ENCODE measurements at places on chromosomes 6 and 20.

DNA sequence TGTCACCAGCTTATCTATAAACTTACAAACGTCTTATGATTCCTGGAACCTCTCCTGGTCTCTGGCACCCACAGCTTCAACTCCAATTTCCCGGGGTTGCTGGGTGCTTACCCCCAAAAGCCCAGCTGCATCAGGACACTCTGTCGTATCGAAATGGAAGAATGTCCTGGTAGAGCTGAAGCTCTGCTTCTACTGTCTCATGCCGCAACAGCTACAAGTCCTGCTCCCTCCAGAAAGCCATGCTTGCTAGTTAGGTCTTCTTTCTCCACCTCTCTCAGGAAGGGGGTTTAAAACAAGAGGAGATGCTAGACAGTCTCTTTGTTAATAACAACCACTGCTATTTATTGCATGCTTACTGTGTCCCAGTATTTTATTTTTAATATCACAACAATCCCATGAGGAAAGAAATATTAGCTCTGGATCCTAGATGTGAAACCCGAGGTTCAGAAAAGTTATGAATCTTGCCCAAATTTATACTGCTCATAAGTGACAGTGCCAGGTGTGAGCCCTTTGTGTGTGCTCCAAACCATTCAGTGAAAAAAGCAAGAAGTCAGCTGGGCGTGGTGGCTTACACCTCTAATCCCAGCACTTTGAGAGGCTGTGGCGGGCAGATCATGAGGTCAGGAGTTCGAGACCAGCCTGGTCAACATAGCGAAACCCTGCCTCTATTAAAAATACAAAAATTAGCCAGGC lies 82.3 kb upstream of the GCM1 start:
- no peak for DNase-seq

DNA sequence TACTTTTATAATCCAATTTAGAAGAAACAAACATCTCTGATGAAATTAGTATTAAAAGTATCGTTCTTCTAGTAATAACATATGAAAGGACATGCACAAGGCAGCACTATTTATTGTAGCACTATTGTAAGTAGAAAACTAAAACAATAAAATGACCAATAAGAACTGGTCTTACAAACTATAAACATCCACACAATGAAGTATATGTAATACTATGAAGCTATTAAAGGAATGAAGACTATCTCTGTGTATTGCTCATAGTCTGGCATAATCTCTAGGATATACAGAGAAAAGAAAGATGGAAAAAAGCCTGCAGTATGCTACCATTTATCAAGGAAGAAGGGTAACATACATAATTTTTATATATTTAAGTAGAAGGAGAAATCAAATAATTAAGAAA lies 16.7 kb downstream of the LCA5 start:
- DNase-seq: no peak

- DNase-seq: peak; percentile 28
These were observed 12.1 kb downstream of the APMAP start for GRCh38 chr20:24980291-24981053.

GRCh38 chr6:89350281-89350966 lies 2.1 kb downstream of the UBE2J1 start:
- peak; percentile 97 for DNase-seq

- peak; percentile 93 for DNase-seq
These were observed 182.3 kb upstream of the CDYL start for GRCh38 chr6:4593951-4594350.

- no peak for DNase-seq
These were observed 20.2 kb downstream of the COL11A2 start for GRCh38 chr6:33171880-33172687.

GRCh38 chr6:131949909-131950766 lies 1.0 kb downstream of the CCN2 start:
- peak; percentile 15 for DNase-seq

- DNase-seq: no peak
These were observed 60.9 kb upstream of the TOP1 start for GRCh38 chr20:40967700-40968099.

- DNase-seq: no peak
These were observed 259.3 kb downstream of the ERMARD start for GRCh38 chr6:170010665-170011203.

DNA sequence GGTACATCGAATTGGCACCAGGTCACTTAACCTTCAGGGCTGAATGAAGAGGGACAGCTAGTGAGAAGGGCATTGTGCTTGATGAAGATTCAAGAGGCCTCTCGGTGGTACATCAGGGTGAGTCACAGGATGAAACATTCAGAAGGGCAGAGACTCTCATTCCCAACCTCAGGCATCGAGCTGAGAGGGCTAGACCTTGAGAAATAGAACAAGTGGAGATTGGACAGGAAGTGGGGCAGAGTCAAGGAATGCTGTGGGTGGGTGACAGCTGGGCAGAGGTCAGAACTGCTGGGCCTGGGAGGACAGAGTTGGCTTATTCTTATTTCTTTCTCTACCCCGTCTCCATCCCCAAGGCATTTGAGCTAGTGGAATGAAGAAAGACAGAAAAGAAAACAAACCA lies 126.0 kb downstream of the SCML4 start:
- DNase-seq: no peak

DNA sequence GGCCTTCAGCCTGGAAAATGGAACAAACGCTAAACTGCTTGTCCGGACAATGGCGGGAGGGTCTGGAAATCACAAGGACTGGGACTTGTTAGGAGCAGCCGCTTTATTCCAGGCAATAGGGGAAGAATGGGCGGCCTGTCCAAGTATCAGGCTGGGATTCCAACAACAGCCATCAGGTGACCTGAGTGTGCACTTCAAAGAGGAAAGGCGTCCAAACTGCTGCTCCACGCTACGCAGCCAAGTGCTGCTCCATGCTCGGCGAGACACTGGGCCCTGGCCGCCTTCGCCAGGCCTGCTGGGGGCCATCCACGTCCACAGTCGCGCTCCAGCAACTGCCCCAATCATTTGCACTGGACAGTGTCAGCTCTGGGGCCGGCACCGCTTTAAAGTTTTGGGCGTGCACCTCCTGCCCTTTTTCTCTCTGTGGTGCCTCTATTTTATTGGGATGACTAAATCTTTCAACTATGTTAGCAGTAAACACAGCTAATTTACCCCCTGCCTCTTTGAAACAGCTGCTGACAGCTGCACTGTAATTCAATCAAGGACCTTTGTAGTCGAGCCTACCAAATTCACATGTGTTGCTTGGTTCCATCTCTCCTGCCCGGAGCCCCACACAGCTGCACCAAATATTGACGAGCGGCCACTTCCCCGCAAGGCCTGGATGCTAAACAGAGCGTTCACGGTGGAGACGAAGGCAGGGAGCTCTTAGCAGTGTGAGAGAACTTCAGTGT lies 98.3 kb downstream of the BMP7 start:
- DNase-seq: no peak

DNA sequence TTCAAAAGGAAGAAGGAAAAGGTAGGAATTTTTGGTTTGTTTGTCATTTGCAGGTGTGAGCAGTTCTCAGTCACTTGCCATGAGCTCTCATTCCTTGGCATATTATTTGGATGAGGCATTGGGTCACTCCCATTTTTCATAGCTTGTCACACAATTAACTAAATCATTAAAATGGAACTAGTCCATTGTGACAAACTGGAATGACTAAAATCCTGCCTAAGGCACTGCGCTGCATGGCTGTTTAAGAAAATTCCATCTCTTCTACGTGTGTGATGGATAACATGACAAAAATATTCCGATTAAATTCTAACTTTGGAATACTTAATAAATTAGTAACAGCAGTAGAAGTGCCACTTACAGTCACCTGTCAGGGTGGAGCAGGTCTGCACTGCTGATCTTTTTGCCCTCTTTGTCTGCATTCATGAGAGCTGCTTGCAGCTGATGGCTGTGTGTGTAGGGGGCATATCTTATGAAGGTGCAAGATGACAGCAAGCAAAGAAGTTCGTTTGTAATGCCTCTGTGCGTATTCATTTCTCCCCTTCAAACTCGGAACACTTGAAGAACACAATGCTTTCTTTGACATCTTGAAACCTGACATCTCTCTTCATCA lies 1292.6 kb upstream of the MAP3K7 start:
- DNase-seq: no peak

DNA sequence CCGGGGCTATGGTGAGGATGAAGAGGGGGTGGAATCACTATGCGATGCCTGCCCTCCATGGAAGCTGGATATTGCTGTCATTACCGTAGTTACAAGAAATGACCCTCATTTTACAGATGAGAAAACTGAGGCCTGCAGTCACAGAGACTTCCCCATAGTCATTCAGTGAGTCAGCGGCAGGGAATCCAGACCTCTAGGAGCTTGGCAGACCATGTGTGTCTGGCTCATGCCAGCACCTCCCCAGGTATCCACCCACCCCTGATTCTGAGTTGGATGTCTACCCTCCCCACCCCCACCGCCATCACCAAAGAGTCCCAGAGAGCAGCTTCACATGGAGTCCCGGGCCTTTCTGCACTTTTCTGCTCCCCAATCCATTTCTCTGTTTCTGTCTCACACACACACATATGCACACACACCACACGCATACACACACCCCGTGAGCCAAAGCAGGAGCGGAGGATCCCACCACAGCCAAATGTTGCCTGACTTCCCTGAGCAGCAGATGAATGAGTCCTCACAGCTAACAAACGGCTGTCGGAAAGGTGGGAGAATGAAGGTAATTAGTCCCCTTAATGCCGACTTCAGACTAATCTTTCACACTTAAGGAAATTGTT lies 24.8 kb downstream of the CDH22 start:
- no peak for DNase-seq

GRCh38 chr6:159217595-159218275 lies 48.5 kb downstream of the FNDC1 start:
- DNase-seq: peak; percentile 7

DNA sequence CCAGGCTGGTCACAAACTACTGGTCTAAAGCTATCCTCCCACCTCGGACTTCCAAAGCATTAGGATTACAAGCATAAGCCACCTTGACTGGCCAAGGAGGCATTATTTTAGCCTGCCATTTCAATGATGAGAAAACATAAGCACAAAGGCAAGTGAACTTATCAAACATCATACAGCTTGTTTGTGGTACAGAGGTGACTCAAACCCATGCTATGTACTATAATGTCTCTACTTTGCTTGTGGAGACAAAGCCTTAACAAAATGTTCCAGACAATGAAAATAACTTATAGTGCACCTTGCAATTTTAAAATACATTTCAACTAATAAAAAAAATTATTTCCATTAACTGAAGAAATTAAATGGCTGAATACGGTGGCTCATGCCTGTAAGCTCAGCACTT lies 26.2 kb downstream of the HDAC2 start:
- no peak for DNase-seq

GRCh38 chr20:13341737-13342393 lies 120.8 kb downstream of the ISM1 start:
- DNase-seq: no peak

- DNase-seq: no peak
These were observed 817 bp upstream of the RNF217 start for GRCh38 chr6:124961464-124961776.

DNA sequence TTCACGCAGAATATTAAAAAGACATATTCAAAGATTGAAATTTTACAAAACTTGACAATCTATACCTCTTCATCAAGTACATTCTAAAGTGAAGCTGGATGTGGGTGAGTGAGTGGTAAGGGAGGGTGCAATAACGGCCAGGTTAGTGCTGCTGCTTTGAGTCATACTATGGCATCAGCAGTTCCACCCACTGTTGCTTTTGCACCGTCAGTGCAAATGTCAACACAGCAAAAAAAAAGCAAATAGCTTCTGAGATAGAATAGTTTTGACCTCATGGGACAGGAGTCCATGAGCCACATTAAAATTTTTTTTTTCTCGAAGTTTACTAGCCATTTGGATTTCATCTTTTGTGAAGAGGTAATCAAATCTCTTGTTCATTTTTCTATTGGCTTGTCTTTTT lies 31.8 kb downstream of the PSMF1 start:
- peak; percentile 18 for DNase-seq

DNA sequence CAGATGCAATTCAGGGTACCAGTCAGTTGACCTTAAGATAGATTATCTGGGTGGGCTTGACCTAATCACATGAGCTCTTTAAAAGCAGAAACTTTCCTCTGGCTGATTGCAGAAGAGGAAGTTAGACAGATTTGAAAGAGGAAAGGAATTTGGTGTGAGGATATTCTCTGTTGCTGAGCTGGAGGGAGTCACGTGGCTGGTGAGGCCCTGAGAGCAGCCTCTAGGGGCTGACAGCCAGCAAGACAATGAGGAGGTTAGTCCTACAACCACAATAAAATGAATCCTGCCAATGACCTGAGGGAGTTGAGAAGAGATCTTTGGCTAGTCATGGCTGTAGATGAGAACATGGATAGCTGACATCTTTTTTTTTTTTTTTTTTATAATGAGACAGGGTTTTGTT lies 87.0 kb upstream of the B3GAT2 start:
- peak; percentile 36 for DNase-seq

- DNase-seq: no peak
These were observed 423.2 kb upstream of the JARID2 start for GRCh38 chr6:14822679-14823078.

GRCh38 chr20:61185841-61186601 lies 66.0 kb upstream of the CDH4 start:
- no peak for DNase-seq

DNA sequence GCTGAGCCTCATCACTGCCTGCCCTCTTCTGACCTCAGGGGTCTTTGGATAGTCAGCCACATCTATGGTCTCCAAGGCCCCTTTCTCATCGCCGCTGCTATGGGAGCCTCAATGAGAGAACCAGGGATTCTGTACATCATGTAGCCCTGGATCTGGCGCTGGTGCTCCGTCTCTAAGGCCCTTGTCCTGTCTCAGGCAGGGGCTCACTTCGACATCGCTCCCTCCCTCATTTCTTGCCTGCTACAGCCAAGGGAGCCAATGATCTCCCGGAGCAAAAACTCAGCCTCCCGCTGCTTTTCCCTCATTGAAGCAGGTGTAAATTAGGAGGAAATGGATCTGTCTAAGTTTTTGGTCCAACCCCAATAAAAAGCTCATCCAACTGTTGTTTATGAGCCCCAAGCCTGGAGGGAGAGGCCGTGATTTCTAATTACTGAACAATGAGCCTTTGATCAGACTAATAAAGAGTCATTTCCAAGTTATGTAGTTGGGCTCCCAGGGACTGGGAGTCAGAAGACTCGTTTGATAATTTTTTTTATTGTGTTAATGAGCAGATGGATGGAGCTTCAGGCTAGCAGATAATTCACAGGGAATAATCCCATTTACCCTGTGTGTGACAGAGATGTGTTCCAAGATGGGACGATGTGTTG lies 30.9 kb downstream of the LBP start:
- DNase-seq: no peak

Measured in inflammatory macrophage treated with lipopolysaccharide for 4 hours (primary cell).